ENCODE measurements at places on chromosomes 6 and 20.

- no peak overlapping the region for H3K4me3 ChIP-seq
- H3K36me3 ChIP-seq: no peaks in the 10 kb centered on the region
- no peaks in the 10 kb centered on the region for H3K27me3 ChIP-seq
These were observed 327.9 kb upstream of the QKI start for GRCh38 chr6:163086624-163086920.

GRCh38 chr20:50992336-50992732, 30.6 kb downstream of the KCNG1 start:
- no peaks in the 10 kb centered on the region for H3K36me3 ChIP-seq
- H3K27ac ChIP-seq: no peak overlapping the region
- H3K4me3 ChIP-seq: no peak overlapping the region
- H3K27me3 ChIP-seq: peaks cover 15% of the 10 kb centered on the region

- no peaks in the 10 kb centered on the region for H3K36me3 ChIP-seq
- DNase-seq: no peak
- peak overlapping the region; percentile 65 for H3K27ac ChIP-seq
- H3K27me3 ChIP-seq: no peaks in the 10 kb centered on the region
These were observed 6.6 kb upstream of the EEF1E1 start for GRCh38 chr6:8108759-8109539.

GRCh38 chr6:163250116-163250515, 164.4 kb upstream of the QKI start:
- no peak overlapping the region for H3K27ac ChIP-seq
- no peak overlapping the region for H3K4me3 ChIP-seq
- no peak for DNase-seq

DNA sequence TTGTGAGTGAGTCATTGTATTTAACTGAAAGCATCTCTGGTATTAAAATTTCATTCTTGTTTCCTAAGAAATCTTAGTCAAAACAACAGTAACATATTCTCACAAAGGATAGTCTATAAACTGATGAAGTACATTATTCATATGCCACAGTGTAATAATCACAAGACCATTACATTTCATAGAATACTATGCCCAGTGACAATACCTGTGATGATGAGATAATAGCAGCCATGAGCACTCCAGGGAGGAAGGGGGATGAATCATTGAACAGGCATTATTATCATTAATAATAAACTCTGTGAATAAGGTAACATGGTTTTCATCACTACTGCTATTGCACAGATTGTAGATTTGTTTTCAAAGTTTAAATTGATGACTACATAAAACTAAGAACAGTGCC, 667.9 kb downstream of the EPM2A start:
- H3K4me1 ChIP-seq: no peaks in the 10 kb centered on the region
- H3K4me3 ChIP-seq: no peak overlapping the region
- H3K27ac ChIP-seq: no peak overlapping the region
- H3K36me3 ChIP-seq: no peaks in the 10 kb centered on the region
- DNase-seq: no peak
- no peaks in the 10 kb centered on the region for H3K27me3 ChIP-seq

DNA sequence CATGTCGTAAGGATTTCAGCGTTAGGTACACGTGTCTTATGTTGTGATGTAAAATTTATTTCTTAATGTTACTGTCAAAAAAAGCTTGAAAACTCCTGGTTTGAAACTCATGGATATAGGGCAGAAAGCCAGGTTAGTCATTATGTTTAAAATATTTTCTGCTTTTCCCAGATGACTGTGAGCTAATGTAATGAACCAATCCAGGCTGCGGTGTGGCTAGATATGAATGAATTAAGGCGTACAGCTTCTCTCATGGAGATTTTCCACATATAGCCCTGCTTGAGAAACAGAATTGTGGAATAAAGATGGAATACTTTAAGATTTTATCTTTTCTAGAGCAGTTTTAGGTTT, 80.3 kb upstream of the STMND1 start:
- no peaks in the 10 kb centered on the region for H3K27me3 ChIP-seq
- DNase-seq: no peak
- no peak overlapping the region for H3K4me3 ChIP-seq
- H3K27ac ChIP-seq: no peak overlapping the region

DNA sequence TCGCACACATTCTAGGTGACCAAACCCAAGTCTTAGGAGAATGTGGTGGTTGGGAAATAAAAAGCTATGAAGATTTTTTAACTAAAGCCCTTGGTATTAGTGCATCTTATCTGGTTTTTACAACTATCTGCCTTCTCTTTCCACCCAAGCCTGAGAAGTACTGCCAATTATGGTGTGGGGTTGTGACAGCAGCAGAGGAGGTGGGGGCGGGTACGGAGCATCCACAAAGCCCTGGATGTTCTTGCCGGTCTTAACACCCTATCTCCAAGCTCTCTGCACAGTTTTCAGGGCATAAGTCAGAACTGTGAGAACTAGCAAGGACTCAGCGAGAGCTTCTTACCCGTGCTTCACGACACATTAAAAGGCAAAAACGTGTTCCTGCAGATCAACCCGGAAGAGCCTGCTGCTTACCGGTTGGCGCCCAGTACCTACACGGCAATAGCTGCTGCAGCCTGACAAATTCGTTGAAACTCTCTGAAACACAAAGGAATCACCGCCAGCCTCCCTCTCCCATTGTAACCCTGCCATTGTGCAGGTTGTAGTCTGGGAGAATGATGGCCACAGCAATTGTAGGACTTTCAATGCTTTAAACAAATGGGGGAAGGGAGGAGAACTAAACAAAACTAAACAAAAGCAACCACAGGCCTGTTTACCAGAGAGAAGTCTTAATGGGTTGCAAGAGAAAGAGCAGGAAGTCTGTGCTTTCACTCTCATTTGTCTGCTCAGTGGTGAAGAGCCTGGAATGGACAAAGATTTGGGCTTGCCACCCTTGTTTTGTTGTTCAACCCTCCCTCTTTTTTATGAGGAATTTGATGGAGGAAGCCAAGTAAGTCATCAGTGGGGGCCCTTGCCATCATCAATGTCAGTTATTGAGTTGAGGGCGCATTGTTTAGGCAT, 461.0 kb upstream of the JARID2 start:
- no peaks in the 10 kb centered on the region for H3K36me3 ChIP-seq
- H3K4me1 ChIP-seq: peaks cover 39% of the 10 kb centered on the region
- no peaks in the 10 kb centered on the region for H3K27me3 ChIP-seq
- H3K27ac ChIP-seq: no peak overlapping the region
- DNase-seq: peak; percentile 67
- H3K4me3 ChIP-seq: no peak overlapping the region

DNA sequence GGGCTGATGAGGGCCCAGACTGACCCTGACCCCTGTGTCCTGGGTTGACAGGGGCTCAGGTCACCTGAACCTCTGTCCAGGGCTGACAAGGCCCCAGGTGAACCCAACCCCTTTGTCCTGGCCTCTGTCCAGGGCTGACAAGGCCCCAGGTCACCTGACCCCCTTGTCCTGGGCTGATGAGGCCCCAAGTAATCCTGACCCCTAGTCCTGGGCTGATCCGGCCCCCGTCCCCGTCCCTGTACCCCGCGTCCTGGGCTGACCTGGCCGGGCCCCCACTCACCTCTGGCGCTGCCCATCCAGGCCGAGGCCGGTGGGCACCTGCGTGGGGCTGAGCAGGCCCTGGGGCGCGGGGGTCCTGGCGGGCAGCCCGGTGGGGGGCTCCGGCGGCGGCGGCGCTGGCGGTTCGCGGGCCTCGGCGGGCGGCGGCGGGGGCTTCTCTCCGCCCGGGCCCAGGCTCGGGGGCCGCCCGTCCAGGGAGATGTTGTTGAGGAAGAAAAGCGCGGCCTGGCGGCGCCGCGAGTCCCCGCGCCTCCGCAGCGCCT, 379 bp downstream of the CABLES2 start:
- H3K27me3 ChIP-seq: peaks cover 11% of the 10 kb centered on the region
- H3K27ac ChIP-seq: no peak overlapping the region
- peaks cover 14% of the 10 kb centered on the region for H3K4me1 ChIP-seq
- peak overlapping the region; percentile 92 for H3K4me3 ChIP-seq
- no peaks in the 10 kb centered on the region for H3K36me3 ChIP-seq
- no peak for DNase-seq

DNA sequence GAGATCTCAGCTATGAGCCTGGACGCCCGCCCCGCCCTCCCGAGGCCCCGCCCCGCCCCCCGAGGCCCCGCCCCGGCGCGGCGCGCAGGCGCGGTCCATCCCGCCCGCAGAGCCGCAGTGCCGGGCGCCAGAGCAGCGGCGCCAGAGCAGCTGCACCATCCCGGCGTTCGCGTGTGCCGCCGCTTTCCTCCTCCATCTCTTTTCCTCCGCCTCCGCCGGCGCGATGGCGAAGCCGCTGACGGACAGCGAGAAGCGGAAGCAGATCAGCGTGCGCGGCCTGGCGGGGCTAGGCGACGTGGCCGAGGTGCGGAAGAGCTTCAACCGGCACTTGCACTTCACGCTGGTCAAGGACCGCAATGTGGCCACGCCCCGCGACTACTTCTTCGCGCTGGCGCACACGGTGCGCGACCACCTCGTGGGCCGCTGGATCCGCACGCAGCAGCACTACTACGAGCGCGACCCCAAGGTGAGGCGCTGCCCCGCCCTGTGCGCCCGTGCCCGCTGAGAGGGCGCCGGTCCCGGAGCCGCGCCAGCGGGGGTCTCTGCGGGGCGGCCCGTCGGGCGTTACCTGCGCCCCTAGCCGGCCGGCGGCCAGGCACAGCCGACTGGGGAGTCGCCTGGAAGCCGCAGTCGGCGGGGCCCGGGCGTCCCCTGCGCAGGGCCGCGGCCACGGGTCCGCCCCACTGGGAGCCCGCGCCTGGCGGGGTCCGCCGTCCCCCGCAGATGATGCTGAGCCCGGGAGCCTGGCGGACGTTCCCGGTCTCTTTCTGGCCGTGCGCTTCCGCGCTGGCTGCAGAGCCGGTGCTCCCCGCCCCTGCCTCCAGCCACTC, at the start of gene PYGB:
Gene PYGB (plus strand): TSS at position 130 of the 830 bp plus-strand sequence. CDS start 94 bp downstream, at position 224.
- peak within 1 kb of the TSS; percentile 93 for H3K4me3 ChIP-seq
- DNase-seq: peak; percentile 82
- peak within 1 kb of the TSS; percentile 77 for H3K27ac ChIP-seq
- no peaks in the 10 kb centered on the region for H3K36me3 ChIP-seq

GRCh38 chr20:10524034-10524476, 89.0 kb downstream of the SLX4IP start:
- no peak for DNase-seq
- no peak overlapping the region for H3K4me3 ChIP-seq
- H3K4me1 ChIP-seq: no peaks in the 10 kb centered on the region
- no peaks in the 10 kb centered on the region for H3K27me3 ChIP-seq
- H3K36me3 ChIP-seq: no peaks in the 10 kb centered on the region

- no peak overlapping the region for H3K4me3 ChIP-seq
- DNase-seq: no peak
- H3K36me3 ChIP-seq: no peaks in the 10 kb centered on the region
- no peak overlapping the region for H3K27ac ChIP-seq
- H3K27me3 ChIP-seq: no peaks in the 10 kb centered on the region
These were observed 140.4 kb upstream of the TENT5A start for GRCh38 chr6:81892891-81893290.

DNA sequence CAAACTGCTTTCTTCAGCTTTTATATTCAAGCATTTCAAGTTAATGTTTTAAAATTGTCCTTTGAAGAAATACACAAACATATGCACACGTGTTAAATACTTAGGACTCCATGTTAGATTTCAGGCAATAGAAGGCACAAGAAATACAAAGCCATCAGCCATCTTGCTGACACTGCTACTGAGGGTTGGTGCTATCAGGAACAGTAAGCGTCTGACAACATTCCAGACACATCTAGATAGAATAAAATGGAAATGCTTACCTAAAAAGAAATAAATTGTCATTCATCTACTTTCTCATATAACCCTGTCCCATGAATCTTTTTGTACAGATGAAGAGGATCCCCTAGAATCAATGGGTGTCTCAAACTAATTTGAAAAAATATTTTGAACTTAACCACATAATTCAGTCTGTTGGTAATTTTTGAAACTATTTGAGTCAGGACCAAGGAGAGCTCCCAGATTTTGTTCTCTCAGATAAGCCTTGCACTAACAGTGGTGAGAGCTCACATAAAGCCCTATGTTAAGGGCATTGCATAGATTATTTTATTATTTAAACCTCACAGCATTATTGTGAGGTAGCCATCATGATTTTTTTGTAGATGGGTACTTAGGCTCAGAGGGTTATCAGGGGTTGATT, 631.1 kb upstream of the POU3F2 start:
- H3K27ac ChIP-seq: no peak overlapping the region
- no peak for DNase-seq
- H3K36me3 ChIP-seq: no peaks in the 10 kb centered on the region
- no peaks in the 10 kb centered on the region for H3K4me1 ChIP-seq
- H3K27me3 ChIP-seq: no peaks in the 10 kb centered on the region

- no peaks in the 10 kb centered on the region for H3K27me3 ChIP-seq
- no peaks in the 10 kb centered on the region for H3K4me1 ChIP-seq
- H3K36me3 ChIP-seq: no peaks in the 10 kb centered on the region
- H3K4me3 ChIP-seq: no peak overlapping the region
These were observed 470.6 kb downstream of the MAFB start for GRCh38 chr20:40218316-40218969.

DNA sequence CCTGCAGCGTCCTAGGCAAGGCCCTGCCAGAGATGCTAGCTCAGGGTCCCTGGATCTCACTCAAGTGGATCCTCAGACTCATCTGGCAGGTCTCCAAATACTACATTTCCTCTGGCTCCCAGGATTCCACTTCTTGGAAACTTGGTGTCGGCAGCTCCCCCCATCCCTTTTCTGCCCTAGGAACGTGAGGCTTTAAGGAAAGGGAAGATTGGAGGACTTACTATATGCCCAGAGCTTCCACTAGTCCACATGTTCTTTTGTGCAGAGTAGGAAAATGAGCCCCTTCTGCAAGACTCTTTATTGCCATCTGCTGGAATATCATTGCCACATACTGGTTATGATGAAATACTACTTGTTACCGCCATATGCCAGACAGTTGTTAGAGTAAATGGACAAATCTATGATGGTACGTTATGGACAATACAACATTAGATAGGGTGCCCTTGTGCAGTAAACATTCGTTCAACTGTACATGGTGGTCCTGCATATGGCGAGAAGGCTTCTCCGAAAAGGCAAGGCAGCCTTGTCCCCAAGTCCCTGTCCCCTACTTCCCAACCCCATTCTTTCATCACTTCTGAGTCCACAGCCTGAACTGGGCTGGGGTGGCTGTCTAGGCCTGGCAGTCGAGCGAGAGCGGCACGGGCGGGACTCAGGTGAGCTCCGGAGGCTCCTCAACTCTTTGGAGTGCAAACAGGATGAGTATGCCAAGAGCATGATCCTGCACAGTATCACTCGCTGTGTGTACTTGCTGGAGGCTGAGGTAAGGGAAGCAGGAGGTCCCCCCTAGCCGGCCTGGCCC, 780 bp downstream of the ARMC12 start:
- H3K27ac ChIP-seq: no peak overlapping the region
- H3K4me3 ChIP-seq: no peak overlapping the region
- no peaks in the 10 kb centered on the region for H3K27me3 ChIP-seq
- H3K36me3 ChIP-seq: no peaks in the 10 kb centered on the region
- peak; percentile 81 for DNase-seq

DNA sequence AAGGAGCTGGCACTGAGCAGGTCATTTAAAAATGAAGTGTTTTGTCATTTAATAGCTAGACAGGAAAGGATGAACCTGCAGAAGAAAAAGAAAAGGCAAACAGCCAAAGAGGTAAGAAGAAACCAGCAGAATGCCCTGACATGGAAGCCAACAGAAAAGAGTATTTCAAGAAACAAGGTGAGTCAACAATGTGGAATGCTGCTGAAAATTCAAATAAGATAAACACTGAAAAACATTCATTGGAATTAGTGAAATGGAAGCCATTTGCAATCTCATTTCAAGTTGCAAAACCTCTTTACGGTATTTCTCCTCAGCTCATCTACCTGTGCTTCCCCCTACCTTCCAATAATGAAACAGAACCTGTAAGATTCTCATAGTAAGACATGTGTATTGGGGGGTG, 59.6 kb downstream of the RWDD2A start:
- H3K27ac ChIP-seq: no peak overlapping the region
- H3K27me3 ChIP-seq: no peaks in the 10 kb centered on the region
- DNase-seq: no peak
- no peak overlapping the region for H3K4me3 ChIP-seq

- no peaks in the 10 kb centered on the region for H3K27me3 ChIP-seq
- peaks cover 18% of the 10 kb centered on the region for H3K4me1 ChIP-seq
- peak overlapping the region; percentile 91 for H3K27ac ChIP-seq
These were observed 26.2 kb upstream of the TCFL5 start for GRCh38 chr20:62887860-62888239.
